ENCODE measurements at places on chromosomes 1 and 21.

- DNase-seq: no peak
Observed at GRCh38 chr1:14913482-14914177, 239.9 kb upstream of the TMEM51 start.

DNA sequence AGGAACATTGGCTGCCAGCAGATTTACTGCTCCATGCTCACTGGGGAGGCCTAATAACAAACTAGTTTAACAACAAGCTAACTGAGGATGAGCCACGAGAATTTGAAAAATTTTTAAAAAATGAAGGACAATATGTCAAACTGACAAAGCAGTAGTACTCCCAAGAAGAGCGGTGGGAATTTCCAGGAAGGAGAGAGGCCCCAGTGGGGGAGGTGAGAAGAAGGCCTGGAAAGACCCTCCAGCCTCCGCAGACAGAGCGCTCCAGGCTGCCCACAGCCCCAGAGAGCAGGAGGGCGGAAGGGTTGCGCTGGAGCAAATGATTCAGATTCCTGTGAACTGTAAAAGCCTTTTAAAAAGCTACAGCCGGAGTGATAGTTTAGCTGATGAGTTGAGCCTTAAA lies 78.5 kb downstream of the SIPA1L2 start:
- no peak for DNase-seq

DNA sequence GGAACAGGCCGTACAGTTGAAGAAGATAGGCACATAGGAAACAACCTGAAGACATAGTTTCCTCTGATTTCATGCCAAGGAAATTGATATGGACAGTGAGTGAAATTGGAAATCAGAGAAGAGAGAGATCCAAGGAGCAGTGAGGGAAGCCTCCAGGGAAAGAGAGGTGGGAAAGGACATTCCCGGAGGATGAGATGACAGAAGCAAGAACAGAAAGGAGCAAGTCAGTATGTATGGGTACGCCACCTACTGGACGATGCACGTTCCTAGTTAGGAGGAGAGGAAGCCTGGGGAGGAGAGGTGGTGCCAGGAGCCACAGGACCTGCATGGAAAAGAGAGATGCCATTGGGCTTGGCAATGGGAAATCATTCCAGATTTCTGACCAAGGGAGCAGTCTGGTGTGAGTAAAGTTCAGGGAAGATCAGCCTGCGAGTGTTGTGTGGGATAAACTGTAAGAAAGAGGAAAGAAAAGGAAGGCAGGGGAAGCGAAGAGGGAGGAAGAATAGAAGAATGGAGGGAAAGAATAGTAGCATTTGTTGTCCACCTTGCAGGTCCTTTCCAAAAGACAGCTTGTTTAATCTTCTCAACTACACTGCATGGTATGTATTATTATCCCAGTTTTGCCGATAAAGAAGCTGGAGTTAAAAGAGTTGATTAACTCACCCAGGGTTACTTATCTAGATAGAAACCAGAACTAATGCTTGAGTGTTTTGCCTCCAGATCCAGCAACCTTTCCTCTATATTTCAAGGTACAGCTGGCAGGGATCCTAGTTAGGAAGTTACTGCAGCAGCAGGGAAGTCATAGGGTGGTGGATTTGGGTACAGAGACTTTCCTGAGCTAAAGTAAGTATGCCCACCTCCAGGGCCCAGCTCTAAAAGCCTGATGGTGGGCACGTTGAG lies 27.4 kb downstream of the C1orf116 start:
- no peak for DNase-seq

- no peak for DNase-seq
Observed at GRCh38 chr1:23357138-23357908, 12.3 kb downstream of the ZNF436 start.

- DNase-seq: no peak
Observed at GRCh38 chr1:154598871-154599635, 8.9 kb downstream of the ADAR start.

DNA sequence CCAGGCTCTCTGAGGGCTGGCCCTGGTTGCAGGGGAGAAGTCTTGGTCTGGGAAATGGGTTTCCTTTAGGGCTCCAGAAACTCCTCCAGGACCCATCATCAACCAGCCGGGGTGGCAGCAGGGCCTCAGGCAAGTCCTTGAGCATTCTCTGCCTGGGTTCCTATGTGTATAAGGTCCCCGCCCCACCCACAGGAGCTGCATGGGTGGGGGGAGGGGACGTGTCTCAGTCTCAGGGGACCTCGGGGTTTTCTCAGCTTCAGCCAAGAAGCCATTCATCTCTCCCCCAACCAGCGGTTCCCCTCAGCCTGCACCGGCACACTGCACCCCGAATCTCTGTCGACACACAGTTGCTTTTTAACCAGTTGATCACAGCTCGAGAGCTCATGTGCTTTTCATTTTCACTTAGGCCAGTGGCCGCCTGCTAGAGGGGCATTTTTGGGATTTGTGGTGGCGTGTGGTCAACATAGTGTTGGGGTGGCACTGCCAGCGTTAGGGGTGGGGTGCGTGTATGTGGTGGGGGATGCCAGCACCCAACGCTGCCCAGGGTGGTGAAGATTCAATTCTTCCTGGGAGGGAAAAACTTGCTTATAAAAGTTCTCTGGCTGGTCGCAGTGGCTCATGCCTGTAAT lies 6.5 kb downstream of the RUNX3 start:
- no peak for DNase-seq

GRCh38 chr1:67434491-67434890 lies 4.3 kb upstream of the SERBP1 start:
- no peak for DNase-seq

- DNase-seq: no peak
Observed at GRCh38 chr21:41289431-41289830, 27.2 kb upstream of the FAM3B start.

DNA sequence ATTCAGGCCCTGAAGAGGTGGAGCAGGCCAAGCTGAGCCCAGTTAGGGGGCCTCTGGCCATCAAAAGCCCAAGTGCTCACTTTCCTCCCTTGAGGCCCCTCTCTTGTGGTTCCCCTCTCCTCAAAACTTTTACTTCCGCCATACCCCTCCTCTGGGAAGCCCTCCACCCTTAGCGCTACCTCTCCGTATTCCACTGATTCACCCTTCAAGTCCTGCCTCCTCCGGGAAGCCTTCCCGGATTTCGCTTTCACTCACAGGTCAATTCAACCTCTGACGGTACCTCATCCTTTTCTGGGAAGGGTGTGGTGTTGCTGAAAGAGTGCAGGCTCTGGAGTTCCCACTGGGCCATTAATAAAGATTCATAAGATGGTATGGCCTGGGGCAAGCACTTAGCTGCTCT lies 19.1 kb downstream of the SPOCD1 start:
- no peak for DNase-seq

DNA sequence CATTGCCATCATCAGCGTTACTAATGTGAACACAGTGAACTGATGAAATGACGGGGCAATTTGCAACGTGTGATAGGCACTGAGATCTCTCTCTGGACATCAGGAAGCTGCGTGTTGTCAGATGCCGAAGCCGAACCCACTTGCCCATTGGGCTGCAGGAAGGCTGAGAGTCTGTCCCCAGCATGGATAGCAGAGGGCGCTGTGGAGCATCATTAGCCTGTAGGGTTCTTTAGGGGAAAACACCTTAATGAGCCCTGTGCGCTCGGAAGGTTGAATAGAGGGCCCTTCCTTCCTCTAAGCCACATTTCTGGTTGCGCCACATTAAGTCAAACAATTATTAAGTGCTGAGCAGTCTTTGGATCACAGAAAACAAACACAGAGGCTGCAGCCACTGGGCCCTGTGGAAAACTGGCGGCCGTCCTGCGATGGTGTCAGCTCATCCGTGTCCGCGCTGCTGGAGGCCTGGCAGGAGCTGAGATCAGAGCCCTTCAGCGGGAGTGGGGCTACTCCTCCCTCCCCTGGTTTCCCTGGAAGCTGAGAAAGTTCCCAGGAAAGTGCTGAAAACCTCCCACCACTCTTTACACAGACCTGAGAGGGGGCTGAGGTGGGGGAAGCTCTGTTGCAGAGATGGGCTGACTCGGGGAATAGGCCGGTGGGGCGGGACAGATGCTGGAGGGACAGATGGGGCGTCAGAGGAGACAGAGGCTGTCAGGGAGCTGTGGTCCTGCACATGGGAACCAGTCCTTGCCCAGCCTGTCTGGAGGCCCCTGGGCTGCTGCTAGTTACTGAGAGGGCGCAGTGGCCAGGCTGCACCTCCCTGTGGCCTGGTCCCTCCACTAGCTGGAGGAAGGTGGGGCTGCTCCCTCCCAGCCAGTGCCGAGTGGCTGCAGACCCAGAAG lies 12.7 kb downstream of the TFF2 start:
- peak; percentile 69 for DNase-seq

- no peak for DNase-seq
Observed at GRCh38 chr1:10253755-10254154, 43.4 kb downstream of the KIF1B start.

DNA sequence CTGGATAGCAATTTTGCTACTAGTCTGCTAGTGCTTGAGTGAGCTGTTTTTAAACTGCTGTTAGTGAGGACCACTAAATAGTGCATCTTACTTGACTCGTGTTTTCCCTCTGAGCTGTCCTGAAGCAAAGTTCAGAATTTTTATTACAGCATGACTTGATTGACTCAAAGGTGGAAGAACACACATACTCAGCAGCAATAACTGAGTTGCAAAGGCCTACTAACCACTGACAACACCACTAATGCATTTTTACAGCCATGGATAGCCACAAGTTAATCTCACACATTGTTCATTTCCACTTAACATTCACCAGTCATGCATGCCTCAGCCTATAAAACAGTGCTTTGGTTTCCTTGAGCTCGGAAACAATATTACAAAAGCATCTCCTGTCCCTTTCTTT lies 148.7 kb downstream of the RUNX1 start:
- DNase-seq: no peak

GRCh38 chr1:58905628-58906221 lies 121.9 kb upstream of the JUN start:
- no peak for DNase-seq

GRCh38 chr1:21034725-21035628 lies 141.7 kb downstream of the EIF4G3 start:
- no peak for DNase-seq

- DNase-seq: no peak
Observed at GRCh38 chr1:3219005-3219790, 150.2 kb downstream of the PRDM16 start.

DNA sequence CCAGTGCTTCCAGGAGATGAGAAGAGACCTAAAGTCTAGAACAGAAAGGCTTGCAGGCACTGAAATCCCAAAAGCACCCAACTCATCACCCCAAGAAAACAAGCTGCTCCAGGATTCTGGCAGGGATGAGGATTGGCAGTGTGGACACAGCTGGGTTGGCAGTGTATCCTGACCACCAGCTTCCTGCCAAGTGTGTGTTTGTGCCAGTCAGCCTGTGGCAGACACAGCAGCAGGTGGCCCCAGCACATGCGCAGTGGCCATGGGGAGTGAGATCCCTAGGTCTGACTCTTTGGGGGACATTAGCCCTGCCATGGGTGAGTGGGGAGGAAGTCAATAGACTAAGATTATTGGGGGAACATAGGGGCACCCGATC lies 8.7 kb upstream of the SNAPIN start:
- DNase-seq: no peak

DNA sequence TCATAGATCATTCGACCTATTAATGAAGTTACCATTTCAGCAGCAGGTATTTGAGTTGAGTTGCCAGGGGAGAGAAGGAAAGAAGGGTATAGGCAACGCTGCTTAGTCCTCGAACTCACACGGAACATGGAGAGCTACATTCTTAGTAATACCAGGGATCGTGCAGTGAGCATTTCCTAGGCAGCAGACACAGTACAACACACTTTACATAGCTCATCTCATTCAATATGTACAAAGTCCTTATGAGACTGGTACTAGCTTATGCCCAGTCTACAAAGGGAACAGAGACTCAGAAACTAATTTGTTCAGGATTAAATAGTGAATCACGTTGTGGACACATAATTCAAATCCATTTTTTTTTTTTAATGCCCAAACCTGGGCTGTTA lies 25.6 kb downstream of the IRF2BP2 start:
- DNase-seq: no peak

DNA sequence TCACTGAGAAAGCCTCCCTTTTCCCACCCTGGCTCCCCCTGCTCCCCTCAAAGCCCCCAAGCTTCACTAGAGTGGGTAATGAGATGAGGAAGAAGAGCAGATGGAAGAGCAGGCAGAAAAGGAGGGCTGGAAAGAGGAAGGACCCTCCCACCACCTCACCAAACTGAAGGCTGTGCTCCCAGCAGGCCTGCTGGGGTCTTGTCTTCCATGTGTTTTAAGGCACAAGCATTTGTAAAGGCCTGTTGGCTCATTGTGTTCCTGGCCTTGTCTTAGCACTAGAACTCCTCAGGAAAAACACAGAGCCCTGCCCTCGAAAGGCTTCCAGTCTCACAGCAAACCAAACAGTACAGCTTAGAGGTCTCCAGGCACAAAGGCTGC lies 51.5 kb downstream of the TOMM20 start:
- no peak for DNase-seq

All from activated CD4-positive, CD25-positive, alpha-beta regulatory T cell (primary cell).